ENCODE measurements at places on chromosomes 4 and X. TPM values are rescaled to one million over a fixed set of nuclear protein-coding genes. Genes with fewer than 3 reads are reported as not detected.

DNA sequence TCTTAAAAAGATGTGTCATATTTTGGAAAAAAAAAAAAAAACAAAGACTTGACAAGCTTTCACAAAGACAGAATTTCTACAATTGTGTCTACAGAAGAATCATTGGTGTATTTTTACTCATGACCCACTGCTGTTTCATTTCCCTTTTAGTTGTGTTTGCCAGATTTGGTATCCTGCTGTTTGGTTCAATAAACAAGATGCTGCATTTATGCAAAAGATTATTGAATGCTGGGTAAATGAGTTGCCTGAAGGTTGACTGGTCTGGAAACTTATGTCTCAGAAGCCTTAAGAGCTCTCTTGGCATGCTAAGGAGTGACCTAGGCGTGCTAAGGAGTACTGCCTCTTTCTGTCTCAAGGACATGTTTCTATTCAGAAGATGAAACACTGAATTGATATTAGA is 64.9 kb upstream of the NPY2R start:
- H3K36me3 ChIP-seq, result no peaks in the 10 kb centered on the region
- no peaks in the 10 kb centered on the region for H3K27me3 ChIP-seq
- peaks cover 5% of the 10 kb centered on the region for H3K4me1 ChIP-seq
- no peak overlapping the region for H3K4me3 ChIP-seq
- H3K27ac ChIP-seq, result no peak overlapping the region

- H3K4me1 ChIP-seq, result peaks cover 3% of the 10 kb centered on the region
- H3K27ac ChIP-seq, result no peak overlapping the region
- no peak overlapping the region for H3K4me3 ChIP-seq
- no peaks in the 10 kb centered on the region for H3K27me3 ChIP-seq
- H3K36me3 ChIP-seq, result no peaks in the 10 kb centered on the region
- DNase-seq, result no peak
Measured at GRCh38 chr4:177484613-177485021, 42.4 kb upstream of the AGA start.

DNA sequence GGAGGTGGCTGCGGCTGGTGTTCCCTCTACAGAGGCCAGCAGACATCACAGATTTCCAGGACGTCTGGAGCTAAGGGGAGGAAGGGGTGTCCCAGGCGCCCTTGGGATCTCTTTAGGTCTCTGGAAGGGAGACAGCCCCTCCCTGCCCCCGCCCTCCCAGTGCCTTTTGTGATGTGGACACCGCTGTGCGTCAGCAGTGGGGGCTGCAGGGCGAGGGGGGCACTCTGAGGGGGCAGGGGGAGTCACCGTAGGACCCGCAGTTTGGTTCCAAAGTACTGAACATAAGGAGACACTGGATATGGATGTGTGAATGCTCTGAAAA is 25.6 kb upstream of the MXD4 start:
- no peaks in the 10 kb centered on the region for H3K36me3 ChIP-seq
- no peak overlapping the region for H3K27ac ChIP-seq
- H3K4me1 ChIP-seq, result no peaks in the 10 kb centered on the region
- H3K4me3 ChIP-seq, result no peak overlapping the region
- no peaks in the 10 kb centered on the region for H3K27me3 ChIP-seq

DNA sequence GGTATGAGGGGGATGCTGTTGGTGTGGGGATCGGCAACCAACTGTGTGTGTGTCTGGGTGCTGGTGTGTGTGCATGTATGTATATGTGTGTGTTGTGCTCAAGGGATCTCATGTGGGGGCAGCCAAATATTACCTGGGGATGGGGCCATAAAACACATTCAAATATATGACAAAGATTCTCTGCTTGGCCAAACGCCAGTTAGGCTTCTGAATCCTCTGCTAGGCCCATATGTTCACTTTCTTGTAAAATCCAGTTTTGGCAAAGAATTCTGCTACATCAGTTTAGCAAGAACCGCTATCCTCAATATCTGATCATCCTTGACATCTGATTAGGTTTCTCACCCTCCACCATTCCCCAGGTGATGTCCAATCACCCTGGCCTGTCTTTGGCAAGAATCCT is 106.6 kb downstream of the RASL11B start:
- H3K4me1 ChIP-seq, result no peaks in the 10 kb centered on the region
- H3K36me3 ChIP-seq, result no peaks in the 10 kb centered on the region
- H3K27me3 ChIP-seq, result no peaks in the 10 kb centered on the region
- no peak overlapping the region for H3K27ac ChIP-seq

GRCh38 chrX:13828392-13828791 is 11.5 kb upstream of the GPM6B start:
- no peaks in the 10 kb centered on the region for H3K4me1 ChIP-seq
- H3K4me3 ChIP-seq, result no peak overlapping the region
- H3K27ac ChIP-seq, result no peak overlapping the region
- DNase-seq, result no peak
- no peaks in the 10 kb centered on the region for H3K27me3 ChIP-seq
- H3K36me3 ChIP-seq, result no peaks in the 10 kb centered on the region

DNA sequence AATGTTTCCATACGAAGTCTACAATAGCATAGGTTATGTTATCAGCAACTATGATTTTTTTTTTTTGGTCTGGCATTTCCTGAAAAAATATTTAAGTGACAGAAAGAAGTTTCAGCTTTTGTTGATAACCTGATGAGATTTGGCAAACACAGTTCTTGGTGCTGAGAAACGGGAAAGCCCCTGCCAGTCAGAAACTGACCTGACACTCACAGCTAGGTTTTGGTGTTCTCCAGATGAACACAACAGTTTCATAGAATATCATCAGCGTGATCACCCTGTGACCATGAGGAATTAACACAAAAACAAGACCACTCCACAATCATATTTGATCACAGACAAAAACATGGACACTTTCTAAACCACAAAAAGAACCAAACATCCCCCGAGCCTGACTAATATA is 152.5 kb upstream of the DCAF8L1 start:
- DNase-seq, result no peak
- no peaks in the 10 kb centered on the region for H3K27me3 ChIP-seq
- no peak overlapping the region for H3K27ac ChIP-seq
- H3K4me1 ChIP-seq, result no peaks in the 10 kb centered on the region
- no peak overlapping the region for H3K4me3 ChIP-seq

GRCh38 chrX:74249963-74250362 is 54.0 kb upstream of the ZCCHC13 start:
- H3K4me1 ChIP-seq, result no peaks in the 10 kb centered on the region
- H3K36me3 ChIP-seq, result peaks cover 53% of the 10 kb centered on the region
- no peak overlapping the region for H3K27ac ChIP-seq

DNA sequence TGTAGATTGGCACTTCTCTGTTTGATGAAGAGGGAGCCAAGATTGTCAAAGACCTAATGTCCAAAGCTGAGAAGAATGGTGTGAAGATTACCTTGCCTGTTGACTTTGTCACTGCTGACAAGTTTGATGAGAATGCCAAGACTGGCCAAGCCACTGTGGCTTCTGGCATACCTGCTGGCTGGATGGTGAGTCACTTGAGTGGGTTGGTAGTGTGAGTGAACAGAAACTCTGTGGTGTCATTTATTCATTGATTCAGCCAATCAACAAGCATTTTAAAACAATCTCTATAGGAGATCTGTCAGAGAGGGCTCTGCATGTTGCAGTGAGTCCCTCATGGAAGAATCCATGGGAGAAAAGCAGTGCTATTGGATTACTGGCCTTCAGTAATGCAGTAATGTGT is 16.3 kb downstream of the TAF9B start:
- no peak overlapping the region for H3K27ac ChIP-seq
- H3K36me3 ChIP-seq, result peaks cover 78% of the 10 kb centered on the region
- no peaks in the 10 kb centered on the region for H3K27me3 ChIP-seq
- no peaks in the 10 kb centered on the region for H3K4me1 ChIP-seq
- H3K4me3 ChIP-seq, result no peak overlapping the region
- DNase-seq, result no peak

DNA sequence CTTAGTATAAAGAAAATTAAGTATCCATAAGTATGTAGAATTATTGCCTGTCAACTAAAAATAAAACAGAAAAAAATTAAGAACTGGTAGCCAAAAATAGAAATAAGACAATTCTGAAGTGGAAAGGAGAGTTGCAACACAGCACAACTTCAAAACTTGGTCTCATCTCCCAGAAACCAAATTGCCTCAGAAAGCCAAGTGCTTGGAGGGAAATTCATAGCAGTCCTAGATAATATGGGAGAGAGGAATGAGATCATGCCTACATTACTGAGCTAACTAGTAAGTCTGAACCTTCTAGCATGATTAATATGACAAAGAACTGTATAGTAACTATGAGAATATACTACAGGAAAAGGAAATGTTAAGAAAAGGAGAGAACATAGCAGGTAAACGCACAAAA is 256.5 kb downstream of the LDB2 start:
- no peak overlapping the region for H3K4me3 ChIP-seq
- no peaks in the 10 kb centered on the region for H3K27me3 ChIP-seq
- no peaks in the 10 kb centered on the region for H3K4me1 ChIP-seq
- H3K27ac ChIP-seq, result no peak overlapping the region
- no peak for DNase-seq
- no peaks in the 10 kb centered on the region for H3K36me3 ChIP-seq

GRCh38 chrX:152988536-152989291 is 5.2 kb downstream of the PNMA5 start:
- no peaks in the 10 kb centered on the region for H3K27me3 ChIP-seq
- no peak overlapping the region for H3K27ac ChIP-seq
- H3K4me3 ChIP-seq, result no peak overlapping the region

DNA sequence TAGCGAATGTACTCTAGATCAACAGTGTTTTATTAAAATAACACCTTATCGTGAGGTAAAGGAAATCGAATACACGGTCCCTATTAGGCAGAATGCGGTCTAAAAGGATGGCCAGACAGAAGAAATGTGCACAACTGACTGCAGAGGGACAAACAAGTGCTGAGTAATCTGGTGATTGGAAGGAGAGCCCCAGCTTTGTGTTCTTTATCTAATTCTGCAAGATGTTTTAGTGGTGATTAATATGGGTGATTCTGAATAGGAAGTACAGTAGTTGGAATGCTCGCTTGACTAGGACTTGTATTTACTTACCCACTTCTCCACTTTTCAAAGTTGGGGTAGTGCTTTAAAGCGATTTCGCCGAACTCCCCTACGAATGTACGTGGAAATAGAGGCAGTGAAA is 1.2 kb downstream of the WDR44 start:
- H3K36me3 ChIP-seq, result no peaks in the 10 kb centered on the region
- H3K4me3 ChIP-seq, result peak overlapping the region; percentile 90
- no peaks in the 10 kb centered on the region for H3K4me1 ChIP-seq

- no peak overlapping the region for H3K27ac ChIP-seq
- H3K36me3 ChIP-seq, result no peaks in the 10 kb centered on the region
- H3K4me3 ChIP-seq, result no peak overlapping the region
- no peaks in the 10 kb centered on the region for H3K27me3 ChIP-seq
- no peak for DNase-seq
Measured at GRCh38 chr4:31009926-31010325, 289.8 kb downstream of the PCDH7 start.

DNA sequence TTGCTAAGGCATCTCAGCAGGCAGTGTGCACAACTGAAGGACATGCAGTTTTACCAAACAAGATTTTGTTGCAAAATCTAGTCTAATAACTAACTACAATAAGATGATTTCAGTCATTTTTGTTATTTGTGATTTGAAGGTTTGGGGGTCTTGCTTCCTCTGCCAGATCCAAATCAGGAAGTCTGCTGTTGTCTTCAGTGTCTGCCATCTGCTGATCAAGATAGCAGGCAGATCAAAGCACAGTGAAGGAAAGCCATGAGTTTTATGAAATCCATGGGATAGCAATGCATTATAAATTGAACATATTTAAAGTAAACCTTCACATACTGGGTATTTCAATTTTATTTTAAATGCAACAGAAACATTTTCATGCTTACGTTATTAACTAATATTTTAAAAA is 169.1 kb upstream of the ETNPPL start:
- no peak for DNase-seq
- H3K27ac ChIP-seq, result no peak overlapping the region
- no peaks in the 10 kb centered on the region for H3K27me3 ChIP-seq

DNA sequence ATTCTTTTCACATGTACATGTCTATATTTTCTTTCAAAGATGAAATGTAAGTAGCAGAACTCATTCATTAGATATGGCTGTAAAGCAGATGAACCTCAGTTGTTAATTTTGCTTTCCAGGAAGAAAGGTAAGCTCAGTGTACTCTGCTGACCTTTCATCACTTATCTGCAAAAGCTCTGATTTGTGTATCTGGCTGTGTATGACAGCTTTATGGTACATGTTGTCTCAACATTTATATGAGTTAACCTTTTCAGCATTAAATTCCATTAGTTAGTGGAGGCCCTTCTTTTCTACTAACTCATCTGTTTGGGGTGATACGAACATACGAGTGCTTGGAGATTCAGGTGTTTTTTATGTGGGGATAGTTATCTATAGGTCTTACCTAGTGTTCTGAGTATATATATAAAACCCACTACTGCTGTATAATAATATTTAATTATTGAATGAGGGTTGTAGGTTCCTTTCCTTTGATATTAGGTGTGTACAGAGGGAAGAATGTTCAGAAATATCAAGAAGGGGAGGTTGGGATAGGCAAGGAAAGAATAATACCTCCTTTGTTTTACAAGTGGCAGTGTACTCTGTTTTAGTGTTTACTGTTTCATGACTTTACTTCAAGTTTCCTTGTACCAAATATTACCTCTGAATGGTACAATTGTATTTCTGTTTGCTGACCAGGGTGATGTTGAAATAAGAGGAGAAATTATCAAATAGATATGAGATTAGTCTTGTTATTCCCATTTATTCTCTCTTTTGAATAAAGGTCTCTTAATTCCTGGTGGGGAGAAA is 395.5 kb downstream of the ARHGAP24 start:
- H3K27ac ChIP-seq, result no peak overlapping the region
- H3K27me3 ChIP-seq, result no peaks in the 10 kb centered on the region
- no peak for DNase-seq
- H3K4me3 ChIP-seq, result no peak overlapping the region
- peaks cover 4% of the 10 kb centered on the region for H3K4me1 ChIP-seq

DNA sequence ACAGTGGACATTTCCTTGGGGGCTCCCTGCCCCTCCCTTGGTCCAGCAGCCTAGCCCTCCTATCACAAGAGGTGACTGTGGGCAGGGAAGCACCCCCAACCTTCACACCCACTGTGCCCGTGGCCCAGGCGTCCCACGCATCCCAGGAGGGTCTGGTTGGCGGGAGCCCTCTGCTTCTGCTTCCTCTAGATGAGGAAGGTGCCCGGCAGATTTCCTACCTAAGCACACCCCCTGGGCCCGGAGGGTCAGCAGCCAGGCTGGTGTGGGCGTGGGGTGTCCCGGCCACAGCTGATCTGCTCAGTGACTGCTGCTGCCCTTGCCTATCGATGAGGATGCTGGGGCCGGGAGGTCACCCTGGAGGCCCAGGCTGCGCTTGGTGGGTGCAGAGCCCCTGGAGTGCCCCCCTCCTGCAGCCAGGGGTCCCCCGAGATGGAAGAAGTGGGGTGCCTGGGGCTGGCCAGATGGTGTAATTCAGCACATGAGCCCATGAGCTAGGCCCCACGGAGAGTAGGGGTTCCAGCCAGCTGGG is 12.2 kb downstream of the SH3BP2 start:
- no peaks in the 10 kb centered on the region for H3K27me3 ChIP-seq
- no peak for DNase-seq
- H3K36me3 ChIP-seq, result no peaks in the 10 kb centered on the region
- H3K4me3 ChIP-seq, result no peak overlapping the region
- H3K4me1 ChIP-seq, result no peaks in the 10 kb centered on the region
- H3K27ac ChIP-seq, result no peak overlapping the region

- H3K4me3 ChIP-seq, result peak overlapping the region; percentile 77
- peak overlapping the region; percentile 88 for H3K27ac ChIP-seq
- peaks cover 15% of the 10 kb centered on the region for H3K36me3 ChIP-seq
- H3K27me3 ChIP-seq, result no peaks in the 10 kb centered on the region
Measured at GRCh38 chrX:123859409-123859845, 426 bp upstream of the XIAP start.

GRCh38 chr4:18645351-18645750 is 623.8 kb upstream of the LCORL start:
- H3K4me1 ChIP-seq, result peaks cover 3% of the 10 kb centered on the region
- H3K27me3 ChIP-seq, result no peaks in the 10 kb centered on the region
- H3K4me3 ChIP-seq, result no peak overlapping the region
- no peaks in the 10 kb centered on the region for H3K36me3 ChIP-seq
- H3K27ac ChIP-seq, result no peak overlapping the region

S100G gene
- total RNA-seq, result not detected

FANCB gene
- 15.2 TPM for total RNA-seq

TGIF2LX gene
- not detected for total RNA-seq

PPP1R2C gene
- total RNA-seq, result not detected

CXorf65 gene
- total RNA-seq, result not detected
